ENCODE measurements at places on chromosomes 5 and 9.
A peak's percentile ranks its signal among the peaks of the same experiment; 100 is the strongest.

- no peak for DNase-seq
Measured at GRCh38 chr5:89449392-89450148, 566.6 kb upstream of the MEF2C start.

DNA sequence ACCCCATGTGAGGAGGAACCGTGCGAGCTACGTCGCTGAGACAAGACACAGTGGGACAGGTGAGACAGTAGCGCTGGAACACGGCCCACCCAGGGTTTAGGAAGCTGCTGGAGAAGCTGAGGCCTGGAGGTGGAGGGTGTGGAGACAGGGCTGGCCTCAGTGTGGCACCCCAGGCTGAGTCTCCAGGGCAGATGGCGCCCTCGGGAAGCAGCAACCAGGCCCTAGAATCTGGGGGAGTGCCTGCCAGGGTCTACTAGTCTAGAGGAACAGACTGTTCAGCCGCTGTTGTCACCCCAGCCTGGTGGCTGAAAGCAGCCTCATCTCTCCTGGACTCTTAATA, 4.6 kb upstream of the TERT start:
- DNase-seq = no peak

GRCh38 chr5:109656829-109657228, 32.9 kb upstream of the MAN2A1 start:
- peak; percentile 86 for DNase-seq

DNA sequence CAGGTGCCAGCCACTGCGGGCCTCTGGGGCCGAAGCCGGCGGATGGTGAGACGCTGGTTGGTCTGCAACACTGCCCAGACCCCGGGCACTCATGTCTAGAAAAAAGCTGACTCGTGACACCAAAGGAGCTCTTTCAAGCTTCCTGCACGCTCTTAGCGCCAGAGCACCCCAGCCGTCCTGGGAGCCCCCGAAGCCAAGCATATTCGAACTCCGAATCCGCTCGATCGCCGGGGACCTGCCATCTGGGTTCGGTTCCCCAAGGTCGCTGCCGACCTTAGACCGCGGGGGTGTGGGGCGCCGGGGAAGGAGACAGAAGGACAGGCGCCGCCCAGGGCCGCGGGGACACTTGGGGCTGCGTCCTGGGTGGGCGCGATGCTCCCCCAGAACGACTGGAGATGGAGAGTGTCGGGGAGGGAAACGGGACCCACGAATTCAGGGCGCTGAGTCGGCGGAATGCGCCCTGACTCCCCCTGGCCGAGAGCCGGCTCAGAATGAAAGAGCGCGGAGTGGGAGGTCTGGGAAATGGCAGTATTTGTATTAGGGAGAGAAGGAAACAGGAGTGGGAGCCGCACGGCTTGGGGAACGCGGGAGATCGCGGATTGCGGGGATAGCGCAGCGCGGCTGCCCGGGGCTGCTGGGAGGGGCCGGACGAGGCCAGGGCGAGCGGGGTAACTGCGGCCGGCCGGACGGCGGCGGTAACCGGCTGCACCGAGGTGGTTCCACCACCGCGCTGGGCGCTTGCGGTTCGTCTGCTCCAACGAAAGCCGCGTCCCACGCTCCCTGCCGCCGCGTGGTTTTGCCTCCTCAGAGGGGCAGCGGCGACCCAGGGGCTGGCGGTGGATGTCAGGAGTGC, 20.1 kb upstream of the MARCHF6 start:
- no peak for DNase-seq

DNA sequence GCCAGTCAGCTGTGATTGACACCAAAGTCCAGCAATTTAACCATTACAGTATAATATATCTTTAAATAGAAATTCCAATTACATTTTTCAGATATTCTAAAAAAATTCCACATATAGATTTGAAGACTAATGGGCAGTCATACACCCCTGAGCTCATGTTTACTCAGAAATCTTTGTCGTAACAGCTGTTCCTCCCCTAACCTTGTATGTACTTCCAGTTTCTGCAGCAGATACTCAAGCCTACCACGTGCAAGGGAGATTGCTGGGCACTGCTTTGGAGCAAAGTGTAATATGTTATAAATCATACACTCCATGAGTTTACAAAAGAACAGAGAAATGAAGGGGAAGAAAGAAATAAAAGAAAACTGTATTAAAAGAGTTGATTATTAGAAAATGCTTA, 241.2 kb downstream of the TRIM32 start:
- no peak for DNase-seq

DNA sequence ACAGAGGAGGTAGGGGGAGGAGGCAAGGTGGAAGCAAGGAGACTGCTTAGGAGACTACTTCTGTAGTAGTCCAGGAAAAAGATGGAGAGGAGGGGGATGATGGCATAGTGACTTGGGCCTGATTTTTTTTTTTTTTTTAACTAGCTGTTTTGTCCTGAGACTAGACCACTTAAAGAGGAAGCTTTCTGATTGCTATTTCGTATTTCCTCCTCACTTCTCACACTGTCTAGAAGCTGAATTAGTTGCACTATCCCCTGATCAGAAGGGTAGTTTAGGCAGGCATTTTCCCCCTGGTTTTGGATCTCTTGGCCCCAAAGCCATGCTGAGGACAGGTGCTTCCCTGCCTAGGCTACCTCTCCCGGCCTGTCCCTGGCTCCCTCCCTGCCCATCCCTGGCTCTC, 14.9 kb downstream of the LARP1 start:
- DNase-seq = no peak

DNA sequence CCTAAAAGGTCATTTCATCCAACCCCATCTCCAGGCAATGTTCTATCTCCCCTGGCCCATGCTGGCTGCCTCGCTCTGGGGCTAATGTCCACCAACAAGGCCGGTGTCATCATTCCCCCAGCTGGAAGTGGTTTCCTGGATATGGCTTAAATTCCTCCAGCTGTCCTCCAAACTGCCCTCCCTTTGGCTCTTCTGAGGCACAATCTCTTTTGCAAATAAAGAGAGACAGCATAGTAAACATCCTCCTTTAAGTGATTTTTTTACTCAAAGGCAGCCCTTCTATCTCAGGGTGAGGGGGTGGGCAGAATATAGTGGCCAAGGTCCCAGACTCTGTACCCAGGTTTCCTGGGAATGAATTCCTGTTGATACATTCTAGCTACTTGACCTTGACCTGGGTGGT, 117.4 kb upstream of the PANK3 start:
- no peak for DNase-seq

GRCh38 chr5:169945831-169946261, 34.4 kb downstream of the INSYN2B start:
- DNase-seq = no peak

GRCh38 chr5:158811921-158812320, 287.8 kb downstream of the EBF1 start:
- DNase-seq = no peak

DNA sequence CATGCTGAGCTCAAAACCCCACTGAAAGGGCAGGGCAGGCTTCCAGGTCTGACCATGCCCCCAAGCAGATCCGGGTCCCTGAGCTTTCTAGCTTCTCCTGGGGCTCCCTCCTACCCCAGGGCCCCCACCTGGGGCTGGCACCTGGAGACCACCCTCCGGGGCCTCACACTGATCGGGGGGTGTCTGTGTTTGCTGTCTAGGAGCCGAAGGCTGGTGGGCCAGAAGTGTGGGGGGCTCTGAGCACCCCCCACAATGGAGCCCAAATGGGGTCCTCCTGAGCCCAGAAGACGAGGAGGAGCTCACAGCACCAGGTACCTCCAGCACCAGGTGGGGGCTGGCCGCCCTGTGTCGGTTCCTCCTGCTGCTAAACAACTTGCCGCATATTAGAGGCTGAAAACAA, 39.8 kb downstream of the LAMC3 start:
- no peak for DNase-seq

- no peak for DNase-seq
Measured at GRCh38 chr5:15571081-15571480, 71.1 kb downstream of the FBXL7 start.

GRCh38 chr9:116671605-116672004, 15.5 kb upstream of the TRIM32 start:
- DNase-seq = no peak

- no peak for DNase-seq
Measured at GRCh38 chr9:3969590-3970260, 330.1 kb downstream of the GLIS3 start.

GRCh38 chr9:124007565-124008302, 3.8 kb upstream of the LHX2 start:
- no peak for DNase-seq

GRCh38 chr9:127437497-127438264, 13.5 kb downstream of the ZNF79 start:
- no peak for DNase-seq

DNA sequence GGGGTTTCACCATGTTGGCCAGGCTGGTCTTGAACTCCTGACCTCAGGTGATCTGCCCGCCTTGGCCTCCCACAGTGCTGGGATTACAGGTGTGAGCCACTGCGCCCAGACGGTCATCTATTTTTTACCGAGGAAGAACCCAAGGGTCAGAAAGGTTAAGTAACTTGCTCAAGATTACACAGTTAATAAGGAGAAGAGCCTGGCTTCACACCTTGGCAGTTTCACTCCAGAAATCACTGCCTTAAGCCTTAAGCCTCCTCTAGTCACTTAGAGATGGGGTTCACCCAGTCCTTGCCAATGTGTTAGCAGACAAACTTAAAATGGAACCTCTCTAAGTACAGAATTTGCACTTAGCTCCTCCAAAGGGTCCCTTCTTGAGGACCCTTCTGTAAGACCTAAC, 116.3 kb downstream of the PTTG1 start:
- DNase-seq = no peak

GRCh38 chr9:14749741-14750211, 27.2 kb upstream of the CER1 start:
- DNase-seq = peak; percentile 18

GRCh38 chr5:26761045-26761444, 277.3 kb downstream of the CDH9 start:
- no peak for DNase-seq

- DNase-seq = no peak
Measured at GRCh38 chr5:53337827-53338226, 142.6 kb upstream of the FST start.

DNA sequence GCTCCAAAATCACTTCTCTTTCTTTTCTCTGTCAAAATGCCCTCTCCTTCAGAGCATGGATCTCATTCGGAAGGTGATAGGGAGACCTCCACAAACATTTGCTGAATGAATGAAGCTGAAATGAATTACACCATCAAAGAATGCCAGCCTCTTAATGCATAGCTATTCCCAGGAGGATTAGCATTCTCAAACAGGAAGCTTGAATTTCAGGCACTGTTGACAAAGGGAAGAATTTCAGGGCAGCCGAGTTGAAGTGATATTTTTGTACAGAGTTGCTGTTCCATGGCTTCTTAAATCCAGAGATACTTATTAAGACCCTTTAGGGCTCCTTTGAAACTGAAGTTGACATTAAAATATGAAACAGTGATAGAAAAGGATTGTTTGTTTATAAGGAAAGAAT, 18.8 kb downstream of the HBEGF start:
- DNase-seq = no peak

GRCh38 chr9:136565086-136565714, 19.4 kb upstream of the NOTCH1 start:
- DNase-seq = no peak

- DNase-seq = no peak
Measured at GRCh38 chr9:92170848-92171247, 55.6 kb upstream of the SPTLC1 start.

- DNase-seq = no peak
Measured at GRCh38 chr9:28124917-28125316, 551.6 kb upstream of the C9orf72 start.

GRCh38 chr5:5780253-5780652, 357.8 kb downstream of the ICE1 start:
- DNase-seq = no peak

DNA sequence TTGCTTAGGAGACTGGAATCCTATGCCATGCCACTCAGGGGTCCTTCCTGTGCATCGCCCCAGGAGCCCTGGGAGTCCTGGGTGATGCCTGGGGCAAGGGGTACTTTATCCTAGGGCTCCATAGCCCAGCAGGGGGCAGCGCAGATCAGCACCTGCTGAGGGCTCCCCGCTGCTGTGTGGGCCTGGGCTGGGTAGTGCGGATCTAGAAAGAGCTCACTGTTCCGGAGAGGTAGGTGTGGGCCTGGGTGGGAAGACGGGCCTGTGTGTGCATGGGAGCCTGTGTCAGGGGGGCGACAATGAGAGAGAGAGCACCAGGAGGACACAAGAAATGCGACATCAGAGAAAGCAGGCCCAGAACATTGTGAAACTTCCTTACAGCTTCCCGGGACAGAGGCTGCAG, 11.4 kb upstream of the DAB2IP start:
- DNase-seq = peak; percentile 38

- no peak for DNase-seq
Measured at GRCh38 chr5:133687212-133688061, 75.1 kb upstream of the FSTL4 start.

Data from DND-41 (cell line).